ENCODE measurements at places on chromosomes 2 and 18. TPM values are rescaled to one million over a fixed set of nuclear protein-coding genes. Genes with fewer than 3 reads are reported as not detected.

MBD1 gene
- total RNA-seq, result 96.2 TPM

KCNK3 gene
- not detected for total RNA-seq

DNA sequence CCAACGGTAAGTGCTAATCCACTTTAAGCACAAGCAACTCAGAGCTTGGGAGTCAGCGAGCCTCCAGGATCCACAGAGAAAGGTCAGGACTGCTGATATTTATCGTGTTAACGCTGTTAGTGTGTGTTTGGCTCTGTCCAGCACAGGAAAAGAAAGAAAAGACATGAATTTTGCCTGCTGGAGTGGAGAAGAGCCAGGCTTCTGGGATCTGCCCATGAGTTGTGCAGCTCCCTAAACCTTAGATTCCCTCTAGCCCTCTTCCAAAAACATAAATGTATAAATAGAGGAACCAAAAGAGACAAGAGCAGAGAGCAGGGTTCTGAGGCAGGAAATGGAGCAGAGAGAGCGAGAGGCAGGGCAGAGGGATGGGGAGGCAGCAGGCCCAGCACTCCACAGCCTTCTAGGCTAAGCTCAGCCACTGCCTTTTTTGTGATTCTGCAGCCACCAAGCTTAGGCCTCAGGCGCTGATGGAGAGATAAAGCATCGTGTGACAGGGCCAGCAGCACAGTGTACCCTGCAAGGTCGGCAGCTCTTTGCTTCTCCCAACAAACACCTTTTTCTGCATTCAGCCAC lies 14.5 kb upstream of the MAT2A start:
- peaks cover 4% of the 10 kb centered on the region for H3K4me1 ChIP-seq
- no peak for DNase-seq
- no peak overlapping the region for H3K27ac ChIP-seq
- no peak overlapping the region for H3K4me3 ChIP-seq
- H3K36me3 ChIP-seq, result no peaks in the 10 kb centered on the region
- H3K27me3 ChIP-seq, result peaks cover 15% of the 10 kb centered on the region

DNA sequence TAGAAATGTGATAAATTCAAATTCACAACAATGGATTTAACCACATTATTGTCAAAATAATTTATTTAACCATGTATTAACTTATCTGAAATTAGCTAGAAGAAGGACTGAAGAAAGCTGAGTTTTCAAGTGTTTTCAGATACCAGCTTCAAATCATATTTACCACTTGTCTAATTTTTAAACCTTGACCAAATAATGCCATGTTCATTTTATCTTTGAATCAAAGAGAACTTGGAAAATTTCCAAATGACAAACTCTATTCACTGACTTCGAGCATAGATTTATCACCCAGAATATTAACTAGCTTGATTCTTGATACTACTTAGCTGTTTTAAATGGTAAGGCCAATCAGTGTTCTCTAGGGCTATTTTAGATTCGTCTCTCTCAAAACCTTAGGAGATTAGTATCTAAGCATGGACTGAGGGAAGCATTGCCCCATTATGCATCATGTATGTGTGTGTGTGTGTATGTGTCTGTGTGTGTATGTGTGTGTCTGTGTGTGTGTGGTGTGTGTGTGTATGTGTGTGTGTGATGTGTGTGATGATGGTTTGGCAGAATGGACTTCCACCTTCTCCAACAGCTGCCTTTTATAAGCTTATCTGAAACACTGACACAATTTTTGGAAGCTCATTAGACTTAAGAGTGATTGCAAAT lies 667.5 kb upstream of the FANCL start:
- no peak overlapping the region for H3K4me3 ChIP-seq
- no peaks in the 10 kb centered on the region for H3K4me1 ChIP-seq
- no peaks in the 10 kb centered on the region for H3K36me3 ChIP-seq
- H3K27me3 ChIP-seq, result no peaks in the 10 kb centered on the region
- no peak overlapping the region for H3K27ac ChIP-seq

DNA sequence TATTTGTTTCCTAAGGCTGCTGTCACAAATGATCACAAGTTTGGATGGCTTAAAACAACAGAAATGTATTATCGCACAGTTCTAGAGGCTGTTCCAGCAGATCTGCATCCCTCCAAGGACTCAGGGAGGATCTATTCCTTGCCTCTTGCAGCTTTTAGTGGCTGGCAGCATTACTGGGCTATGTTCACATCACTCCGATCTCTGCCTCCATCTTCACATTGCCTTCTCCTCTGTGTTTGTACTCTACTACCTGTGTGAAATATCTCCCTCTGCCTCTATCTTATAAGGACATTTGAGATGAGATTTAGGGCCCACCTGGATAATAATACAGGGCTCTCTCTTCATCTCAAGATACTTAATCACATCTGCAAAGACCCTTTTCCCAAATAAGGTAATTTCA lies 18.9 kb downstream of the NDC80 start:
- H3K4me3 ChIP-seq, result peak overlapping the region; percentile 28
- peaks cover 77% of the 10 kb centered on the region for H3K36me3 ChIP-seq
- H3K4me1 ChIP-seq, result peaks cover 62% of the 10 kb centered on the region
- peak overlapping the region; percentile 88 for H3K27ac ChIP-seq
- no peaks in the 10 kb centered on the region for H3K27me3 ChIP-seq

DNA sequence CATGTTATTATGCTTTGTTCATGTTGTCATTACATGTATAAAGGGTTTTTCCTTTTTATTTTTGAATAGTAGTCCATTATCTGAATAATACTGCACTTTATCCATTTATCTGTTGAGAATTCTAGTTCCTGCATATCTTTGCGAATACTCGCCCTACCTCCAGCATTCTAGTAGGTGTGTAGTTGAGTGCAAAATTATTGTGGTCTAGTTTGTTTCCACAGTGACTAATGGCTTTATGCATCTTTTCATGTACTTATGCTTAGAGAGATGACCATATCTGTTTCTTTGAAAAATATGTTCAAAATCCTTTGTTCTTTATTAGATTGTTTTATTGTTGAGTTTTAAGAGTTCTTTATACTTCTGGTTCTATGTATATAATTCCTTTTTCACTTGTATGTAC lies 48.8 kb downstream of the EIF5B start:
- no peak overlapping the region for H3K4me3 ChIP-seq
- peaks cover 46% of the 10 kb centered on the region for H3K36me3 ChIP-seq
- no peaks in the 10 kb centered on the region for H3K27me3 ChIP-seq
- H3K4me1 ChIP-seq, result peaks cover 1% of the 10 kb centered on the region
- no peak overlapping the region for H3K27ac ChIP-seq

DNA sequence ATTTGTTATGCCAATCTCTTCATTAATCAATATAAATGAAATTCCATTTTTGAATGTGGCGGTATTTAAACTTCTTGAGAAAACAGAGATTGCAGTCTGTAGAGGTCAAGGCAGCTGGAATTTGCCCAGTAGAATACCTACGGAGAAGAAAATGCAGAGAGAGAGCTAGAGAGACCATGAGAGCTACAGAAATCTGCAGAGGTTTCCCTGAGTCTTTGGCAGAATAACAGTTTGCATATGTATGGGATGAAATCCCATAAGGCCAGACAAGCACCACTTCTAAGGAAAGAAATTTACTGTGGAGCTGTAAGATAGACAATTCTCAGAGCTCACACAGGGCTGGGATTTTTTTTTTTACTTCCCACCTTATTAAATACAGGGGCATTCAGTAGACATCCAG lies 23.6 kb upstream of the TMEFF2 start:
- DNase-seq, result no peak
- no peak overlapping the region for H3K4me3 ChIP-seq
- H3K27ac ChIP-seq, result no peak overlapping the region
- H3K27me3 ChIP-seq, result no peaks in the 10 kb centered on the region
- no peaks in the 10 kb centered on the region for H3K36me3 ChIP-seq

DNA sequence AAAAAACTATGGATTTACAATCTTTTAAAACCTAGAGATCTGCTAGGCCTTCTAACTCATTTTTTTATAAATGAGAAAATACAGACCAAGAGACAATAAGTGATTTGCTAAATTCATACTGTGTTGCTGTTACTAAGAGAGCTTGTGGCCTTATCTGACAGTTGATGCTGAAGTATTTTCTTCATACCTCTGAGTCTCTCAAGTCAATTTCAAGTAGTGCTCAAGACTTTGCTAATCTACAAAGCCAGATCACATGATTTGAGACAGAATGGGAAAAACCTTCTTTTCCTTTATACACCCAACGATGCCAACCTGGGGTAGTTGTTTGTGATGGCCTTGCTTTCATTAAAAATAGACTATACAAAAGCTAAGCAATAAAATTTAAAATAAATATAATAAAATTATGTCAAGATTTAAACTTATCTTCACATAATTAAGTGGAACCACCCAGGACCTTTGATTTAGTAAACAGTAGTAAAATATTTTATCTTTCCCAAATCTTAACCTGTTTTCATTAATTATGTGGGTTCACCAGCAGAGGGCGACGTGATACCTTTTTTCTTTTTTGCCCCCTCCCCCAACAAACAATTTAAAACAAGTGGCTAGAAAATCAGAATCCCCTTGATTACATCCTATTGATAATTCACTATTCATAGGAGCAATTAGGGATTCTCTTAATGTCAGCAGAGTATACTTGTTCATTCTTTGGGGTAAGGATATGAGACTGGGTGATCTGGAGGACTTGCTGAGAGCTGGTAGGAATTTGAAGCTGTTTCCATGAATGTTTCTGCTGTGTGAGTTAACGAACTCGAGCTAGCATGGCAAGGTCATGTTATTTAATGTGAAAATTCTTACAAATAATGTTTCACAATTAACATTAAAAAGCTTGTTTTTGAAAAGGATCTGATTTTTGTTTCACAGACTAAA lies 49.6 kb upstream of the SLC5A7 start:
- peaks cover 2% of the 10 kb centered on the region for H3K27me3 ChIP-seq
- DNase-seq, result peak; percentile 10
- H3K27ac ChIP-seq, result no peak overlapping the region
- H3K4me3 ChIP-seq, result no peak overlapping the region

DNA sequence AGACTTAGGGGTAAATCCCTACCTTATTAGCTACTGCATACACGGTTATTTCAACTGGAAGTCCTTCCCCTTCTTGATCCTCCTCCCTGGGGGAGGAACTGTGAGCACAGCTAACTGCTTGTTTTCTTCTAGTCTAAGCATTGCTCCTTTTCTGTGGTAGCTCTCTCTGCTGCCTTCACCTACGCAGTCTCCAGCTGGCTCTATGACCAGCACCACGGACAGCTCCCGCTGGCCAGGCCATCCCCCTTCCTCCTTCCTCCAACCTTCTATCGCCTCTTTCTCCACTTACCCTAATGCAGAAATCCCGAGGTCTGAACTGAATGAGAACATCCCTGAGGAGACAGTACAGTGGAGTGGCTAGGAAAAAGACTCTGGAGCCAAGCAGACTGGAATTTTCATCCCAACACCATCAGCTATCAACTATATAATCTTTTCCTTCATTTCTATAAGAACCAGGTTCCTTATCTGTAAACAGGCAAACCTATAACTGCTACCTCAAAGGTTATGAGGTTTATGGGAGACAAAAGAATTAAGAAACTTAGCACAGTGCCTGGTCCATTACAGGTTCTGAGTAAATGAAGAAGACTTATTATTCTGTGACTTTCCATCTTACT lies 4.7 kb upstream of the CFAP65 start:
- H3K4me1 ChIP-seq, result peaks cover 4% of the 10 kb centered on the region
- no peak overlapping the region for H3K4me3 ChIP-seq
- no peak overlapping the region for H3K27ac ChIP-seq
- DNase-seq, result peak; percentile 25

GRCh38 chr18:75070235-75070624 lies 138.7 kb downstream of the PTGR3 start:
- H3K36me3 ChIP-seq, result peaks cover 23% of the 10 kb centered on the region
- no peak for DNase-seq
- peak overlapping the region; percentile 71 for H3K4me3 ChIP-seq
- peak overlapping the region; percentile 98 for H3K27ac ChIP-seq
- H3K27me3 ChIP-seq, result no peaks in the 10 kb centered on the region

- DNase-seq, result no peak
- no peaks in the 10 kb centered on the region for H3K36me3 ChIP-seq
- H3K27ac ChIP-seq, result no peak overlapping the region
- H3K4me1 ChIP-seq, result no peaks in the 10 kb centered on the region
These were observed 25.0 kb upstream of the SLC14A2 start for GRCh38 chr18:45590036-45590886.

GRCh38 chr2:163419000-163419830 lies 316.6 kb downstream of the FIGN start:
- H3K36me3 ChIP-seq, result no peaks in the 10 kb centered on the region
- no peak overlapping the region for H3K27ac ChIP-seq
- H3K4me1 ChIP-seq, result no peaks in the 10 kb centered on the region
- no peak for DNase-seq
